ENCODE measurements at places on chromosomes 1 and 21.

DNA sequence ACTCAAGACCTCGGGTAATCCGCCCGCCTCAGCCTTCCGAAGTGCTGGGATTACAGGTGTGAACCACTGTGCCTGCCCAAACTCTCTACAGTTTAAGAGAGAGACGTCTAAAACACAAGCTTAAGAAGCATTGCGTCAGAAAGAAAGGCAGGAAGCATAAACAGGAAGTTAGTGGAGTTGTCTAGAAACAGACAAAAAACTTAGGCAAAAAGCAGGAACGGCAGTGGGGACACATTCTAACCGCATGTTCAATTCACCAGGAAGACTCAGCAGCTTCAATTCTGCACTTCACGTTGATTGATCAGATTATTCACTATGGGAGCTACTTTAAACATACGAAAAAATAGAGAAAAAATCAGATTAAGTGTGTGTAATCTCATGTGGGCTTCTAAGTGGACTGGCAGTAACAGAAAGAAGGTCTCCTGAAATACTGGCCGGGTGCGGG, 7.4 kb downstream of the CFAP74 start:
- DNase-seq, result no peak

- DNase-seq, result no peak
These were observed 71.8 kb upstream of the ADAM30 start for GRCh38 chr1:119968068-119968492.

DNA sequence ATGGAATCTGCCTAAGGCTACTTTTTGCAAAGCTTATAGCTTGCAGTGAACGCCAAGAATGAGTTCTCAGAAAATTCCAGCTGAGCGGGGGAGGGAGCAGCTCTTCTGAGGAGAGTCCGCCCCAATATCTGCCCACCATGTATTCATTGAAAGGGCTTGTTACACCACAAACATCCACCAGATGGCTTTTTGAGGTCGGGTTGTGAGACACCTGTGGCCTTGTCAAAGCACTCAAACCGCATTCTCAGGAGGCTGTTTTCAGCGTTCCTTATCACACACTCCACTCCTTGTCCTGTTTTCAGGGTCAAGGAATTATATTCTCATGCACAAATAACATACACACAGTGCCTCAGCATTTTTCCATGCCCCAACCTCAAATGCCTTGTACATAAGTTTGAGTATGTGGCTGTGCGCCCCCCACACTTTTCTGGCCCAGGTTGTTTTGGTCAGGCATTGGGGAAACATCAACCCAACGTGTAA, 3.9 kb upstream of the C4BPB start:
- DNase-seq, result no peak

- no peak for DNase-seq
These were observed 106.9 kb upstream of the F3 start for GRCh38 chr1:94648225-94649007.

- DNase-seq, result no peak
These were observed 165.3 kb upstream of the UBE2U start for GRCh38 chr1:64038119-64038518.

DNA sequence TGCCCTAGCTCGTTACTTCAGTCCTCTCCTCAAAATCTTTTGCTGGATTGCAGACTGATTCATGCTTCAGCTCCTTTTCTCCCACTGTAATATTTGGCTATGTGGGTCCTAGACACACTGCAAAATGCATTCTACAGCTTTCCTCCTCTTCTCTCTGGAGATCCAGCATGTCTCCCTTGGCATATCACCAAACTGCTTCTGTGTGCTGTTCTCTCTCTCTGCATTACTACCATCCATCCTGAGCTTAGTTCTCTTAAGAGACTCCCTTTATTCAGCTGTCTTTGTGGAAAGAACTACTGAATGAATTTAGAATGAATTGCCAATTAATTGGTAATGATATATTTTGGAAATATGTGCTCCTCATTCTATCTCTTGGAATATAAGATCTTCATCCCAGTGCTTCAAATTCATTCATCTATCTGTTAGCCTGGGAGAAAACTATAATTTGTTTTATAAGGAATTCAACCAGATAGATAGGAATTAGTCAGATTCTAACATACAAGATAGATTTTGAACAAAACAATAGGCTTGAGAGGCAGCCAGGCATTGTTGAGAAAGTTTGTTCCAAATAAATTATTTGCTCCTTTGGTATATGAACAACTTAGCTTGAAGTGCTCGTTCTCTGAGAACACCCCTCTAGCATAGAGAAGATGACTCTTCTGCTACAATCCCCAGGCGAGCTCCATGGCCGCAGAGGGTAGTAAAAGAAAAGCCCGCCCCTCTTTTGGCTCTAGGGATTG, 71.9 kb downstream of the NTMT2 start:
- DNase-seq, result no peak

GRCh38 chr1:161962091-161962887, 61.4 kb downstream of the OLFML2B start:
- DNase-seq, result no peak

DNA sequence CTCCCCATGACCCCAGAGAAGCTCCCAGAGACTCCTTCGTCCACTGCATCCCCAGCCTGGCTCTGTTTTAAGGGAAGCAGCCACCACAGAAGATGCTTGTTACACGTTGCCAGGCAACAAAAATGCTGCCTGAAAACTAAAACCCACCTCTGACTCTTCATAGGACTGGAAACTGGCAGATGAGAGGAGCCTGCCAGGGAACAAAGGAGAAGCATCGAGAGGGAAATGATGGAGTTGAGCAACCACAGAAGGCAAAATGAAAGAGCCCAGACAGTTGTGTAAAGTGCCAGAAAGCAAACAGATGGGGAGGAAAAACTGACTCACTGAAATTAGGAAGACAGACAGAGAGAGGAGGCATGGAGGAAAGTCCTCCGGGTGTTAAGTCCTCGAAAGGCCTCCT, 118.4 kb downstream of the KCNN3 start:
- DNase-seq, result no peak

- no peak for DNase-seq
These were observed 27.3 kb downstream of the CCN1 start for GRCh38 chr1:85607921-85608265.

DNA sequence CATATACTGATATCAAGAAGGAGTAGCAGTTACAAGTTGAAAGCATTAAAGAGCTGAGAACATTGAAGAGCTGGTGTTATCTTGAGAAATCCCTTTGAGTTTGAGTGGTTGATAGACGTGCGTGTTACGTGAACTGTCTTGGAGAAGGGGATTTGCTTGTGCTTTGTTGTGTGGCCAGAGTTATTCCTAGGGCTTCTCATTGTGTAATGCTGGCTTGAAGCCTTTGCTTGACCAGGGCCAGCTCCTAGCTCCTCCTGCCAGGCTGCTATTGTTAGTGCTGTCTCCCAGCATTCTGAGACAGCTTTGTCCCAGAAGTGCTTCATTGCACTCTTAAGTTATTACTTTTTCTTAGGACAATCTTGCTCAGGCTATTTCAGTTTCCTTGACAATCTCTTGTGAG, 116.2 kb upstream of the KCNK2 start:
- DNase-seq, result no peak
